ENCODE measurements at places on chromosomes 1 and 21.

DNA sequence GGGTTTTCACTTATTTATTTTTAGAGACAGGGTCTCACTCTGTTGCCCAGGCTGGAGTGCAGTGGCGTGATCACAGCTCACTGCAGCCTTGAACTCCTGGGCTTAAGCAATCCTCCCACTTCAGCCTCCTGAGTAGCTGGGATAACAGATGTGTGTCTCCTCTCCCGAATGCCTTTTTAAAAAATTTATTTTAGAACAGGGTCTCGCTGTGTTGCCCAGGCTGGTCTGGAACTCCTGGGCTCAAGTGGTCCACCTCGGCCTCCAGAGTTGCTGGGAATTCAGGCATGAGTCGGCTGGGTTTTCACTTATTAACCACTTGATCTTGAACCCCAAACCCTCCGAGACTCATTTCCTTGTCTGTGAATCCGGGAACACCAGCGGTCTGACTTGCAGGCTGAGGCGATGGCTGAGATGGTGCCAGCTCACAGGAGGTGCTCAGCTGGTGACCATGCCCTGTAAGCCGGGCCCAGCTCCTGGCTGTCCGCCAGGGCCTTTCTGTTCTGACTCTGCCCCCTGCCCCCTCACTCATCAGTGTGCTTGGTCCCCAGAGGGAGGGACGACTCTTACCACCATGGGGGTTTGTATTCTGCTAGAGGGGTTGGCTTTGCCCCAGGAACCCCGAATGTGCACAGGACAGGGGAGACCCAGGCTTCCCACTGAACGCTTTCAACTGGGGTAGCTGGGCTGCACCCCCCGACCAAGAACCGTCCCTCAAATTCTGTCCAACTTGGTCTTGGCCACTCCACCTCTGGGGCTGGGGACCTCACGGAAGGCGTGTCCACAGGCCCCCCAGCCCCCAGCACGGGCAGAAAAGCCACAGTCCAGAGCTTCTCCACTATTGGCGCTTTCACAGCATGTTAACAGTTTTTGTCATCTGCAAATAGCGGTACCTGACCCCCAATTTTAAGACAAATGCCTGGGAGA lies 22.5 kb downstream of the MMEL1 start:
- no peak for DNase-seq

- DNase-seq = no peak
Observed at GRCh38 chr1:117231748-117232373, 21.1 kb upstream of the VTCN1 start.

DNA sequence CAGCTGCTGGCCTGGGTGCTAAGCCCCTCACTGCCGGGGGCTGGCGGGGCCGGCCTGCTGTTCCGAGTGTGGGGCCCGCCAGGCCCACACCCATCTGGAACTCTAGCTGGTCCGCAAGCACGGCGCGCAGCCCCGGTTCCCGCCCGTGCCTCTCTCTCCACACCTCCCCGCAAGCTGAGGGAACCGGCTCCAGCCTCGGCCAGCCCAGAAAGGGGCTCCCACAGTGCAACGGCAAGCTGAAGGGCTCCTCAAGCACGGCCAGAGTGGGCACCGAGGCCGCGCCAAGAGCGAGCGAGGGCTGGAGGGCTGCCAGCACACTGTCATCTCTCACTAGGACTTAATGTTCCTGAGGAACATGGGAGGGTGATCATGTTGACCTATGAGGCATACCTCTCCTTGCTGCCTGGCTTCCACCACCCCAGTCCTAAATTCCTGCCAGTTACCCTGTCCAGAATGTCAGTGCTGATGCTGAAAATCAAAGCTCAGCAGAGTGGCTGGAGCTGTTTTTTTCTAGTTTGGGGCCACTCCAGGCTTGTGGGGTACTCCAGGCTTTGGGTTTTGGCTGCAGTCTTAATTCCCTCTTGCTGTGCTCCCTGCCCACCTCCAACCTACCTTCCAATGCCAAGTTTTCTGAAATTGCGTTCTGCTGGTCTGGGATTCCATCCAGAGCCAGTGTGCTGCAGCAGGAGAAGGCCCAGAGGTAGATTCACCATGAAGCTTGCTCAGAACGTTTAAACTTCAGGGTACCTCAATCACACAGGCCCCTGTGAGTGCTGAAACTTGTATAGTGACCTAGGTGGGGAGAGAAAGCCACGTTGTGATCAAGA lies 44.2 kb upstream of the LPGAT1 start:
- DNase-seq = no peak

DNA sequence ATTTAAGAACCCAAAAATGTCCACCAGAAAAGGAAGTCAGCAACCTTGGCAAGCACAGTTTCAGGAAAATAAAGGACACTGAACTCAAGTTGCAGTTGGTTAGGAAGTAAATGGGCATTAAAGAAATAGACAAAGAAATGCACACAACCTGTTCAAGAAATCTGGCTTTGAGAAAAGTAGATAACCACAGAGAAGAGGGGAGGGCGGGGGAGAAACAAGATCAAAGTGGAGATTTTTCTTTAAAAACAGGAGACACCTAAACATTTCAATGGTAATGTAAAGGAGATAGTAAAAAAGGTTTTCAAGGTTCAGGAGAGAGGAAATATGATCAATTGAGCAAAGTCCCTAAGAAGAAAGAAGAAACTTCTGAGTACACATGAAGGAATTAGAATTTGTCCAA lies 29.1 kb downstream of the SYDE2 start:
- DNase-seq = no peak

DNA sequence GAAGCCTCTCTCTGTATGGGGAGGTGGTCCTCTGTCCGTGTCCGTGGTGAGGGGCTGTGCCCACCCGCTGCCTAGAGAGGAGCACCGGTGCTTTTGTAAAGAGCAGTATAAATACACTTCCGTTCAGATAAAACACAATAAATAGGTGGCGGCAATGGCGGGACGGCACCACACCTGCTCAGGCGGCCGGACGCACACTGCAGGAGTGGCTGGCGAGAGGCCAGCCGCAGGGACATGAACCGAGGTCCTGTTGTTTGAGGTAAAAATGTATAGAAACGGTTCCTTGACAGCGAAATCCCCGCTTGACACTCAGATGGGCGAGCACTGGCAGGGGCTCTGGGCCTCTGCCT lies 40.8 kb downstream of the KRTAP10-1 start:
- no peak for DNase-seq

GRCh38 chr1:17293681-17294425 lies 14.1 kb upstream of the PADI4 start:
- no peak for DNase-seq
